ENCODE measurements at places on chromosomes 7 and 10. TPM values are rescaled to one million over a fixed set of nuclear protein-coding genes. Genes with fewer than 3 reads are reported as not detected.

GRCh38 chr7:44700322-44700721 lies 48.3 kb upstream of the ZMIZ2 start:
- no peak for DNase-seq

GRCh38 chr7:14309432-14309831 lies 320.0 kb upstream of the ETV1 start:
- DNase-seq: no peak

- DNase-seq: no peak
Observed at GRCh38 chr10:89773081-89773480, 71.7 kb downstream of the KIF20B start.

- no peak for DNase-seq
Observed at GRCh38 chr7:15041226-15041625, 138.7 kb upstream of the DGKB start.

DNA sequence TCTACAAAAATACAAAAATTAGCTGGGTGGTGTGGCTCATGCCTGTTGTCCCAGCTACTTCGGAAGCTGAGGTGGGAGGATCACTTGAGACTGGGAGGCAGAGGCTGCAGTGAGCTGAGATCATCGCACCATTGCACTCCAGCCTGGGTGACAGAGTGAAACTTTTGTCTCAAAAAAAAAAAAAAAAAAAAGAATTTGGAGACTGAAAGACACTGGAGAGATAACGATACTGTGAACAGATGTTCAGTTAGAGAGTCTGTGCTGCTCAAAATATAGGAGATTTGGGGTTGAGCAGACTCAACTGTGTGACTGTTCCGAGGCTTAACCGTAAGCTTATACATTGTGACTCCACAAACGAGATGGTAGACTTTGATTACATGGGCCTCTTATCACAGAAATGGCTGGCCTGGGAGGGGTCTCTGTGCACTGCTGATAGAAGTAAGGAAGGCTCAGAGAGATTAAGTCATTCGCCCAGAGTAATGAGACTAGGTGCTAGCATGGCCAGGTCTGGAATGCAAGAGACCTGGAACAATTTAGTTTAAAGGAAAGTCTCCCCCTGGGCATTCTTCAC lies 19.4 kb downstream of the WBP1L start:
- no peak for DNase-seq

GRCh38 chr7:124697746-124698145 lies 67.8 kb downstream of the GPR37 start:
- no peak for DNase-seq

- DNase-seq: no peak
Observed at GRCh38 chr7:6078548-6078947, 47.4 kb downstream of the ANKRD61 start.

- DNase-seq: no peak
Observed at GRCh38 chr10:43691485-43691884, 42.8 kb upstream of the ZNF32 start.

GRCh38 chr7:2083362-2083761 lies 149.4 kb downstream of the MAD1L1 start:
- no peak for DNase-seq

GRCh38 chr7:89994483-89994882 lies 159.8 kb upstream of the STEAP1 start:
- DNase-seq: no peak

ZC3HAV1 gene
- total RNA-seq: 99.6 TPM

ZNF239 gene
- total RNA-seq: 1.5 TPM

HOXA2 gene
- total RNA-seq: not detected

TRIM4 gene
- 24.9 TPM for total RNA-seq

CRPPA gene
- 0.53 TPM for total RNA-seq

HTRA1 gene
- not detected for total RNA-seq

UMAD1 gene
- 15.0 TPM for total RNA-seq

NXPH1 gene
- total RNA-seq: not detected

LRRC17 gene
- not detected for total RNA-seq

Data from activated CD4-positive, alpha-beta memory T cell treated with anti-CD3 and anti-CD28 coated beads for 36 hours (primary cell).